Trophoblast cell (in vitro differentiated cells and primary cell): ENCODE measurements at places on chromosomes 7 and 10.

DNA sequence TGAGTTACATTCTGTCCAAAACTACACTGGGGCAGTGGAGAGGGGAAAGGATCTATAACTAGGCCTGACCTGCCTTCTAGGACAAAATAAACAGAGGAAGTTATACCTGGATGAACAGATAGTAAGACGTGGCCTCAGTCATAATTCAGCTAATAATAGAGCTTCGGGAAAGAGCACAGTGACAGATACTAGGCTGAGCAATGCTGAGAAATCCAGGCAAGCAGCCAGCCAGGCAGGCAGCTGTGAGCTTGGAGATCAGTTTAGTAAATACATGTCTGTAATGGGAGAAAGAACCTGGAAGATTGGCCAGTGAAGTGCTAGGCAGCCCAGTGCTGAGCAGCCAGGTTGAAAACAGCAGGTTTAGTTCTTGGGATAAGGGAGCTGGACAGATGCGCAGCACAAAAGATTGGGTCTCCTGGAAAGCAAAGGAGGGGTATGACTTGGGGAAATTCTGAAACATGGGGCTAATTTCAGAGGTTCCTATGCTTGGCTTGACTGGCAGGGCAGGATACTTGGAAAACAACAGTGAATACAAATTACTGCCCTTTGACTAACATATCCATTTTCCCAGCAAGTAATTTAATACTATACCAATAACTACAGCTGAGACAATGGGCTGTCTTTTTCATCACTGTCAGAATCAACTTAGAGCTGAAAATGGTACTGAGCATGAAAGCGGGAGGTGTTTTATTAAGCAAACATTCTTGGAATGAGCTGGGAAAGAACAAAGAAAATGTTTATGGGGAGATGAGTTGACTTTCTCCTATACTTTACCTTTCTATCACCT is 140.8 kb downstream of the DGKB start:
- no peak for DNase-seq

DNA sequence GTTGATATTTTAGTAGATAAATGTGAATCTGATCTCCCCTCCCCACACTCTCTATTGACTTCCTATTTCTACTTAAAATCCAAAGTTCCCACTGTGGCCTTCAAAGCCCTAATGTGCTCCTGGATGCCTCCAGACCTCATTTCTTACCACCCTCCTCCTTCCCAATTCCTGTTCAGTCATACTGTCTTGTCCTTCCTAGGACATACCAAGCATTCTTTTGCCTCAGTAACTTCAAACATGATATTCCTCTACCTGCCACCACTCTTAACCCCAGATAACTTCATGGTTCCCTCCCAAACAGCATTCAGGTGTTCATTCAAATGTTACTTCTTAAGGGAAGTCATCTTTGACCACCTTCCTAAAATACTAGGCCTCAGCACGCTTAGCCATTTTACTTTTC is 34.2 kb upstream of the FAM221A start:
- DNase-seq, result no peak

GRCh38 chr10:117239051-117239450 is 1.9 kb upstream of the SLC18A2 start:
- no peak for DNase-seq

- no peak for DNase-seq
Observed at GRCh38 chr7:4051696-4052095, 630.4 kb upstream of the FOXK1 start.

- DNase-seq, result no peak
Observed at GRCh38 chr7:370775-371118, 80.8 kb downstream of the FOXL3 start.

GRCh38 chr10:79298403-79299244 is 48.6 kb upstream of the PPIF start:
- peak; percentile 38 for DNase-seq

DNA sequence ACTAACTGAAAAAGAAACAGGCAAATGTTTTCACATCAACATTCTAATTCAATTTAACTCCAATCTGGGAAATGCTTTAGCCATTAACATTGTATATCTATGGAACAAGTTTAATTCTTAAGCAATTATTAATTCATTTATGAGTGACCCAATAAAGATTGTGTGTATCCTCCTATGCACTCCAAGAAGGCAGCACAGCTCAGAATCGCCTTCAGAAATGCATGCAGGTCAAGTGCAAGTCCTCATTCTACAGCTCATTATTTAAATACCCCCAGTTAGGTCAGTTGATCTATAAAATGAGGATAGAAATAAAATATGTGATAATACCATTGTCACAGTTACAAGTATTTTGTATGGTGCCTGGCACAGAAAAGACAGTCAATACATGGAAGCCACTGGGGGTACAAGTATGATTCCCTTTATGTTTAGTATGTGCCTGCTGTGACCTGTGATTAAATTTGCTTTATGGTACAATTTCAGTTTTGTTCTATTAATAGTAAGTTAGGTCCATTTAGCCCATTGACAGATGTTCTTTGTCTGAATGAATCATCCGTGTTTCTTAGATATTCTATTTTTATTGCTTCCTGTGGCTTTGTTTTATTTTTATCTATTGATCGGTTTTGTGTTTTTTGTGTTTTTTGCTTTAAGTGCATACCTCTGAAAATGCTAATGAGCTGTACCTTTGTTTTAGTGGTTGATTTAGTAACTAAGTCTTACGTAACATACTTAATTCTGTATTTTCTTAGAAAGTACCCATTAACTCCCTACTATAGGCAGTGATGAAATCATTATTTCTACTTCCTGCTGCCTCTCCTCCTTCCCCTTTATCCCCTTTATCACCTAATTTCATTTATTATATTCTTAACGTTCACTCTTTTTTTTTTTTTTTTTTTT is 42.8 kb downstream of the CPXM2 start:
- no peak for DNase-seq

DNA sequence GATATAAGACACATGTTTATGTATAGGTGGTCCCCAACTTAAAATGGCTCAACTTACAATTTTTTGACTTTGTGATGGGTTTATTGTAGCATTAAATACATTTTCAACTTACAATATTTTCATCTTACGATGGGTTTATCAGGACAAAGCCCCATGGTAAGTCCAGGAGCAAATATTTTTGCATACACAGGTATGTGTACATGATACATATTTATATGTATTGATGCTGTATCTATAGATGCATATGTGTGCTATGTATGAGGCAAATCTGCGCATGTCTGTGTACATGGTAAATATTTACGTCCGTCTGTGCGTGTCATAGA is 664 bp upstream of the UBE3C start:
- no peak for DNase-seq

GRCh38 chr10:63027531-63027930 is 105.6 kb upstream of the NRBF2 start:
- no peak for DNase-seq

DNA sequence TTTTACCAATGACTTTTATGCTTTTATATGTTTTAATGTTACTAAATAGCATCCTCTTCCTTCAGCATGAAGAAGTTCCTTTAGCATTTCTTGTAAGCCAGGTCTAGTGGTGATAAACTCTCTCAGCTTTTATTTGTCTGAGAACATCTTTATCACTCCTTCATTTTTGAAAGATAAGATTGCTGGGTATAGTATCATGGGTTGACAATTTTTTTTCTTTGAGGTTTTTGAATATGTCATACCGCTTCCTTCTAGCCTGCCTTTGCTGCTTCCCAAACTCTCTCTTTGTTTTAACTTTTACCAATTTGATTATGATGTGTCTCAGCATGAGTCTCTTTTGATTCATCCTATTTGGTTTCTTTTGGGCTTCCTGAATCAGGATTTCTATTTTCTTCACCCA is 108.2 kb upstream of the KAT6B start:
- DNase-seq, result no peak

DNA sequence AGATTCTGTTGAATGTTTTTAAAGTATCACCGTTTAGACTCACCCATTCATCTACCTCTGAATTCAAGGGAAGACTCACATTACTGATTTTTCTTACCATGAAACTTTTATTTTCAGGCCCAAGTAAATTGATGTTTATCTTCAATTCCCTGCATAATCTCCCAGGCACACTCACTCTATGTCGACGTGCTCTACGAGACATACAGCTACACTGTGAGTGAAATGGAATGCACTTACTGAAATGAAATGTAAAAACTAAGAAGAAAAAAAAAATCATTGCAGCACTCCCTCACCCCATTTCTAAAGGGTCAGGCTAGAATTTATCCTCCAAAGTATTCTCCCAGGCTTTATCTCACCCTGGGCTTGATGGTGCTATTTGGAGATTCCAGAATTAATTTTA is 987.9 kb downstream of the CCSER2 start:
- DNase-seq, result no peak

DNA sequence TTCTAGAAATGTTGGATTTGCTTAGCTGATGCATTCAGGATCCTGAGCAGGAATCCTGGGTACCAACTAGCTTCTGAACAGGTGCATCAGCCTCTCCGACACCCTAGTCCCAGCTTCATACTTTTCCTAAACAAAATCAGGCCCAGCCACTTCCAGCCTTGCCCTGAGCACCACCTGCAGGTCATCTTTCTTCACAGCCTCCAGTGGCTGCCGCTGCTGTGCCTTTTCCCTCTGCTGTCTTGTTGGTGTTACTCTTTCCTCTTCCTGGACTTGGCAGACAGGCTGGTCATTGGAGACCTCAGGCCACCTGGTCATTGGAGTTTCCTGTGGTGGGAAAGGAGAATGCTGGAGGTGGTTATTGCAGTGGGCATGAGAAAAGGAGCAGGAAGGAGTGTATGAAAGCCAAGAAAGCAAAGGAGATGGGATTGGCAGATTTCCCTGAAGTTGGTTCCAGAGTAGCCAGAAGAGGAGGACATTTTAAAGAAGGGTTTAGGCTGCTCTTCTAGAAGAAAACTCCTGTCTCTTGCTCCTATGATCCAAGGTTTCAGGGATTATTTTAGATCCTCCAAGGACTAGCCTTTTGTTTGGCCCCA is 48.2 kb upstream of the NFKB2 start:
- DNase-seq, result peak; percentile 58
